Fibroblast of skin of right quadriceps (primary cell): ENCODE measurements at places on chromosomes 7 and 10.
A peak's percentile ranks its signal among the peaks of the same experiment; 100 is the strongest.

GRCh38 chr10:72784551-72785351, 92.8 kb downstream of the MCU start:
- DNase-seq = peak; percentile 93

GRCh38 chr10:89367529-89367928, 10.3 kb upstream of the IFIT1B start:
- DNase-seq = no peak

DNA sequence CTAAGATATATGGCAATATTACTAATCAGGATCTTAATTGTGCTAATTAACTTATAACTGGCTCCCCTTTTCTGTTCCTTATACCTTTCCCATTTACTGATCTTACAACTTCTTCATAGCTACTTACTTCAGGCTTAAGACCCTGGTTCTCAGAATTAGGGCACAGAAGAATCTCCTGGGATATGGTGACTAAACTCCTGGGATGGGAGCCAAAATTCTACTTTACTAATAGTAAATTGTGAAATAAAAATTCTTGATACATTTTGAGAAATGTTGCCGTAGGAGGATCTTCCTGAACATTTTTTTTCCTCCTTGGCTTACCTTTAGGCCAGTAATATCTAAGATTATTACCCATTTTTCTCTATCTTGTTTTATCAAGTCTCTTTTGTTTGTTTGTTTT, 309.5 kb downstream of the ATRNL1 start:
- peak; percentile 71 for DNase-seq

DNA sequence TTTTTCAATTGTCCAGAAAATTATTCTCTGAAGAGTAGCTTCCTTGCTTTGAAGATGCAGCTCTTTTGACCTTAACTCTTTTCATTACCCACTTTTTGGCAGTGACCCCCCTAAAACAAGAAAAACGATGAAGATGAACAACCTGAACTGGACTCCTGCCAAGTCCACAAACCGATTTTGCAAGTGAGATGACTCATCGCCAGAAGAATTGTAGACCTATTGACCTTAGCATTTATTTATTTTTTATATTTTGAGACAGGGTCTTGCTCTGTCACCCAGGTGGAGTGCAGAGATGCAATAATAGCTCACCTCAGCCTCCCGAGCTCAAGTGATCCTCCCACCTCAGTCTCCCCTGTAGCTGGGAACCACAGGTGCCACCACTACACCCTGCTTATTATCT, 859.2 kb downstream of the GATA3 start:
- DNase-seq = no peak

DNA sequence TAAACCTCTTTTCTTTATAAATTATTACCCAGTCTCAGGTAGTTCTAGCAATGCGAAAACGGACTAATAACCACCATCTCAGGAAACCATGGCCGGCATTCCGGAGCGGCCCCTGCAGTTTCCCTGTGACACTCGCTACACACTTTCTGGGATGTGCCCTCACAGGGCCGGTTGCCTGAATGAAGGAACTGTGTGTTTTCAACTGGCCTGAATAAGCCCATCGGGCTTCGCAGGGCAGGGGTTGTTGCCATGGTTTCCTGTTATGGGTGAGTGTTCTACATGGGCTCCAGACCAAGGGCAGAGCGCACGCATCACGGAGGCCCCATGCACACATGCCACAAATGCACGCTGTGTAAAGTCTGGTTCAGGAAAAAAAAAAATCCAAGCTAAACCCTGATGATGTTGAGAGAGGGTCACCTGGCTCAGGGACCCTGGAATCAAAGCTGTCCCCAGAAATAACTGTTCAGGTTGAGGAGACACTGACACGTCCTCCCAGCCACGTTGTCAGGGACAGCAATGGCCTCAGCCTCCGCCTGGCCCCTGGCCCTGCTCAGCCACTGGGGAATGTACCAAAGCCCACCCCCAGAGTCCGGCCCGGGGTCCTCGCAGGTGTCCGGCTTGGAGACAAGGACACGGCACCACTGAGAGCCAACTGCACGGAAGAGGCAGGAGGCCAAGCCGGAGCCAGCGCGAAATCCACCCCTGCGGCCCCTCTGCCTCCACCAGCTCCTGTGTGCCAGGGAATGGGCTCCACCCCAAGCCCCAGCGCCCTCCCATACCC, 47.9 kb downstream of the STK32C start:
- DNase-seq = no peak
